ENCODE measurements at places on chromosomes 3 and 15. TPM values are rescaled to one million over a fixed set of nuclear protein-coding genes. Genes with fewer than 3 reads are reported as not detected.

GRCh38 chr3:66302288-66302687, 81.5 kb downstream of the SLC25A26 start:
- no peak for DNase-seq

GRCh38 chr3:57112206-57112605, 51.7 kb downstream of the SPATA12 start:
- DNase-seq, result no peak

DNA sequence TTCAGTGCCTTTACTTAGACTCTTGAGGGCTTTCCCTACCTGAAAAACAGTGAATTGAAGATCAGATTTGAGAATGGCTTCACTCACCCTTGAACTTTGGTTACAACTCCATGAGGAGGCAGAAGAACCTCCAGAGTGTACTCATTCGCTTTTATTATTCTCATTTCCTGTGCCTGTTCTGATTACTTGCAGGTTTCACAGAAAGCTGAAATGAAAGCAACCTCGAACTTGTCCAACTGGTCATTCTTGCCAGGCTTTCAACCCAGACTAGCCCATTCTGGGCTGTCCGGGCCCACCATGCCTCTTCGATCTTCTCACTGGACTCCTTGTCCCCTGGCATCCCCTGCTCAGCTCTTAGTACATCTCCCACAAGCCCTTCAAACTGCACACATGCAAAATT, 20.2 kb upstream of the THUMPD3 start:
- DNase-seq, result no peak

GRCh38 chr15:23566071-23566554, 639 bp downstream of the MKRN3 start:
- no peak for DNase-seq

DNA sequence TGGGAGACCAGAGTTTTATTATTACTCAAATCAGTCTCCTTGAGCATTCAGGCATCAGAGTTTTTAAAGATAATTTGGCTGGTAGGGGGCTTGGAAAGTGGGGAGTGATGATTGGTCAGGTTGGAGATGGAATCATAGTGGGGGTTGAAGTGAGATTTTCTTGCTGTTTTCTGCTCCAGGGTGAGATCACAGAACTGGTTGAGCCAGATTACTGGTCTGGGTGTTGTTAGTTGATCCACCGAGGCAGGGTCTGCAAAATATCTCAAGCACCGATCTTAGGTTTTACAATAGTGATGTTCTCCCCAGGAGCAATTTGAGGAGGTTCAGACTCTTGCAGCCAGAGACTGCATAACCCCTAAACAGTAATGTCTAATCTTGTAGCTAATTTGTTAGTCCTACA, 141.0 kb downstream of the OTOL1 start:
- no peak for DNase-seq

DNA sequence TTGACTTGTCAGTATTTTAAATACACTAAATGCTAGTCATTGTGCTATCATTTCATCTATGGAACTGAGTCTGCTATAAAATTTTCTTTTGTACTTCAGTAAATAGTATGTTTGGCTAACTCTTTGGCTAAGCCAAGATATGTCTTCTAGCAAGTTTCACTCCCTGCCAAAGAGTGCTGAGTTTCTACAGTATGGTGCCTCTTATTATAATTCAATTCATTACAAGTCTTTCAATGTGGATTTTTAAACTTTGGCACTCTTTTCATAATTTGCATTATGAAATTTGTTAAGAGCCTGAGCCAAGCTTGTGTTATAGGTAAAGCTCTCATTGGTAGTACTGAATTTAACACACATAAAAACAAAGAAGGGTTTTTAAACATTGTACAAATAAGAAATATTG, 24.4 kb downstream of the MORC1 start:
- no peak for DNase-seq

Gene IGSF11
- 0.05 TPM for polyA plus RNA-seq

Gene TMEM158
- 1.6 TPM for polyA plus RNA-seq

Gene ATP13A4
- 0.10 TPM for polyA plus RNA-seq

Data from BJ (cell line).